ENCODE measurements at places on chromosomes 7 and 10. TPM values are rescaled to one million over a fixed set of nuclear protein-coding genes. Genes with fewer than 3 reads are reported as not detected.
A peak's percentile ranks its signal among the peaks of the same experiment; 100 is the strongest.

DNA sequence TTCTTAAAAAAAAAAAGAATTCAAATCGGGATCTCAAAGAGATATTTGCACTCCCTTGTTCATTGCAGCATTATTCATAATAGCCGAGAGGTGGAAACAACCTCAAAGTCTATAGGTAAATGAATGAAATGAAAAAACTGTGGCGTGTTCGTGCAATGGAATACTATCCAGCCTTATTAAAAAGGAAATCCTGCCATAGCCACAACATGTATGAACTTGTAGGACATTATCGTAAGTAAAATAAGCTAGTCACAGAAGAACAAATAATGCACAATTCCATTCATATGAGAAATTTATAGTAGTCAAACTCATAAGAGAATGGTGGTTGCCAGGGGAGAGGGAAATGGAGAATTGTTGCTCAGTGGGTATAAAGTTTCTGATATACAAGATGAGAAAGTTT is 37.9 kb downstream of the GRK5 start:
- no peak for DNase-seq

DNA sequence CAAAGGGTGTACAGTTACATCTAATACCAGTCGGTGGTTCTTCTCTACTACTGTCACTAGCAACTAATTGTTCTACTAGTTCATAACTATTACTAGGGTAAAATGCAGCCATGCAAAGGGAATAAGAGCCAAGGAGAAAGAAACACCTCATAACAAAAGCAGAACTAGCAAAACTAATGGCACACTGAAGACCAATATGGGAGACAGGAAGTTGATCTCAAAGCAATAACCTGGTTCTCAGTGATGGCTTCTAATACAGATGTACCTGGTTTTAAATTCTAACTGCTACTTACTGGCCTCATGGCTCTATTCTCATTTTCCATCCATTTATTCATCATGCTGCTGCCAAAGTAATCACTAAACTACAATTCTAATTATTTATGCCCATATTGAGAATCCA is 170.3 kb downstream of the SEMA3E start:
- no peak for DNase-seq

EBLN1 gene
- total RNA-seq, result not detected

GRCh38 chr7:11817111-11817740 is 14.8 kb downstream of the THSD7A start:
- no peak for DNase-seq

COL28A1 gene
- total RNA-seq, result 0.16 TPM

NEURL1 gene
- total RNA-seq, result 0.47 TPM

GRCh38 chr7:155003092-155003375 is at the start of gene PAXIP1:
Gene PAXIP1 (minus strand): TSS chr7:155003124. CDS start chr7:155002929, 195 bp downstream.
- DNase-seq, result peak; percentile 58

- no peak for DNase-seq
Observed at GRCh38 chr10:114367351-114368056, 36.8 kb downstream of the AFAP1L2 start.

GRCh38 chr7:17580141-17580540 is 281.7 kb downstream of the AHR start:
- no peak for DNase-seq

SLC16A12 gene
- not detected for total RNA-seq

DNA sequence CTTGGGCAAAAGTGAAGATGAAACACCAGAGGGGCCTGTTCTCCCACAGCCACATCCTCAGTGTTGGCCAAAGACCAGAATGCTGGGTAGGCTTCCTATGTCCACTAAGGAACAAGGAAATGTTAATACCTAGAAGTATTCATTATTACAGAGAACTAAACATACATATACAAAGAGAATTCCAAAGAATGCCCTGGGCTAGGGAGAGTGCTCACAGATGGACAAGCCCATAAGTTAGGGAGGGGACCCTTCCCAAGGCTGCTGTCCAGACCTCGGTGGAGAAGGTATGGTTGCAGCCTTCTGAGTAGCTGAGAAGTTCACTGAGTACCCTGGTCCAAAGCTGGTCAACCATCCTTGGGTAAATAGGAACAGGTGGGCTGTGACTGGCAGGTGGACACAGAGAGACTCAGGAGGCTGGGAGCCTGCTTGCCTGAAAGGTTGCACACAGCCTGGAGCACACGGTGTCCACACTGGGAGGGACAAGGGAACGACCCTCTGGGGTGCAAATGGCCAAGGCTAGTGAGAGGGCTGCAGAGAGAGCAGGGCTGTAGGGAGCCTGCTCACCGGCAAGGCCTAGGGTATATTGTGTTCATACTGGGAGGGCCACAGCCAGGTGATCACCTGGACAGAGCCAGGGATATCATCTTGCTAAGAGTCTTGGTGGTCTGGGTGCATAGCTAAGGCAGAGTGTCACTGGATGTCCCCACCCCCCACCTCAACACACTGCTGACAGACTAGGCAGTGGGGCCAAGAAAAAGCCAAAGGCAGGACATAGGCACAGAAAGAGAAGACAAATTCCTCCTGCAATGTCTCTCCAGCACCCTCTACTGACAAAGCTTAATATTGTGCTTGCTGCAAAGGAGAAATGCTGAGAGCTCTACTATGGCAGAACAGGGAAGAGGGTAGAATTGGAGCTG is 40.3 kb downstream of the CPVL start:
- no peak for DNase-seq

DNA sequence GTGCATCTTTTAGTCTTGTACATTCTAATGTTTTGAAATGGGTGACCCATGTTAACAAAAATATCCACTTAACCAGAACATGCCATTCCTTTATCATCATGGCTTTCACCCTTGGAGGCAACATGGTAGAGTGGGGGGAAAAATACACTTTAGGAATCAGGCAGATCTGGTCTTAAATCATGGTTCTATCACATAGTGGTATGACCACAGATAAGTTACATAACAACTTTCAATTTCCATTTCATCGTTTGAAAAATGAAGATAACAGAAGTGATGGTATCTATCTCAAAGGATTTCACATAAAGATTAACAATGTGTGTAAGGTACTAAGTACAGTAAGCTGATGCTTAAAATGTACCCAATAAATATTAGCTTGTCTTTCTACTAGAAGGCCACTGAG is 19.0 kb downstream of the TMEM168 start:
- DNase-seq, result no peak

DNA sequence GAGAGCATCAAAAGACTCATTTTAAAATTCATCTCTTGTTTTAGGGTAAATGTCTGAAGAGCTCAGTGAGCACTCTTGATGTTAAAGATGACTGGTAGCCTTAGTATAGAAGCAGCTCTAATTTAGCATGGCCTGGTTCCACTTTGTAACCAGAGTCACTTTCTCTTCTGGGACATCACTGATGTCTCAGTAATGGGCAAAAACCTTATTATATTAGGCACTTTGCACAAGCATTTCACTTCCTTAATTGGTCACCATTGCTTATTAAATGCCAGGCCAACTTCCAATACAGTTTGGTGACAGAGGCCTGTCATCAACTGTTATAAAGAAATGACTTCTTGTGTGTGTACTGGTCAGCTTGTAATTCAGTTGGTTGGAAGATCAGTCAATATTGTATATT is 53.0 kb downstream of the STEAP1B start:
- no peak for DNase-seq

DNA sequence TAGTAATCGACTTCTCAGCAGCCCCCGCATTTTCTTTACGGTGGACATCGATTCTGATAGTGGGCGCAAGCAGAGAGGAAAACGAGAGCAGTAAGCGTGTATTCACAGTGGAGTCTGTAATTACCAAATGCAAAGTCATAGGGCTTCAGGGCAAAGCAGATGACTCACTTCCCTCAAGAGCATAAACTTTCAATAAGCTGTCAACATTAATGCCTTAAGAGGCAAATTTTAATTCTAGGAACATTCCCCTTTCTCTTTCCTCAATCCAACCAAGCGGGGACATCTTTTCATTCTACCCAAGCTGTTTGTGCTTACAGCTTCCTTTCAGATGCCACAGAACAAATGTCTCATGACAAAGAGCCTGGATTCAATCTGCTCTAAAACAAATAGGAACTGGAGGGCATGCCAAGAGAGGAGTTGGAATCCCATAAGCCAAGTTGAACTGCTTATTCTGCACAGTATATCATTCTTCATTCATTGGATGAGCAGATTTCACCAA is 48.6 kb downstream of the MALSU1 start:
- no peak for DNase-seq

- DNase-seq, result no peak
Observed at GRCh38 chr7:5679048-5679812, 102.2 kb downstream of the RNF216 start.
